Tibial nerve (tissue), 4 donors: ENCODE measurements at places on chromosomes 12 and 14.

- DNase-seq: no peak
These were observed 4.3 kb upstream of the KRT72 start for GRCh38 chr12:52605542-52605941.

DNA sequence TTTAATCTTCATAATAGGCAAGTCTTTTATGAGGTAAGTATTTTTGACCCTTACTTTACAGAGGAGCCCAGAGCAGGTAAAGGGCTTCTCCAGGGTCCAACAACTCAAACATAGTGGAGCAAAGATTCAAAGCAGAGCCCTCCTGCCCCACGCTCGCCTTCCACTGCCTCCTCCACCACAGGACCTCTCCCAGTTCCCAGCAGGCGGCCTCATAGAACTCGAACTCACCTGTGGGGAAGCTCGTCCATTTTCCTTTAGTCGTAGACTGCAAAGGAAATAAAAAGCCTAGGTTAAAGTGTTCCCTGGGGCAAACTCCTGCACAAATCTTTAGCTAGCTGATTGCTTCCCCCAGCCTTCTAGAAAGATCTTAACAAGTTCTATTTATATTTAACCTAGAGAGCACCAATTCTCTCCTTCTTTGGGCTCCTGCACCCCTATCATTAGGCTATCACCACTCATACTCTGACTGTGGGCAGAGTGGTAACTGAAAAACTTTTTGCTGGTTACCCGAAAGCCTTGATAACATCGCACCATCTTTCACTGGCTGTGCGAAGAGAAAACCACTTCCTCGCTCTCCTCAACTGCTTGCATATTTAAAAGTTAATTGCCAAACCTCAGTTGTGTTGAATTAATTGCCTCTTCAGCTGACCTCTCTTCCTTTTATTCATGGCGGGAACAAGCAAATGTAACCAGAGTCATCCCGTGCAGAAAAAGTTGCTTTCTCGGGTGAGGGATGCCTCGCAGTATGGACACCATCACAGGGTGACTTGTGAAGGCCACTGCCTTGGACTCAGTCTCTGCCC is 299.6 kb downstream of the DPF3 start:
- no peak for DNase-seq

DNA sequence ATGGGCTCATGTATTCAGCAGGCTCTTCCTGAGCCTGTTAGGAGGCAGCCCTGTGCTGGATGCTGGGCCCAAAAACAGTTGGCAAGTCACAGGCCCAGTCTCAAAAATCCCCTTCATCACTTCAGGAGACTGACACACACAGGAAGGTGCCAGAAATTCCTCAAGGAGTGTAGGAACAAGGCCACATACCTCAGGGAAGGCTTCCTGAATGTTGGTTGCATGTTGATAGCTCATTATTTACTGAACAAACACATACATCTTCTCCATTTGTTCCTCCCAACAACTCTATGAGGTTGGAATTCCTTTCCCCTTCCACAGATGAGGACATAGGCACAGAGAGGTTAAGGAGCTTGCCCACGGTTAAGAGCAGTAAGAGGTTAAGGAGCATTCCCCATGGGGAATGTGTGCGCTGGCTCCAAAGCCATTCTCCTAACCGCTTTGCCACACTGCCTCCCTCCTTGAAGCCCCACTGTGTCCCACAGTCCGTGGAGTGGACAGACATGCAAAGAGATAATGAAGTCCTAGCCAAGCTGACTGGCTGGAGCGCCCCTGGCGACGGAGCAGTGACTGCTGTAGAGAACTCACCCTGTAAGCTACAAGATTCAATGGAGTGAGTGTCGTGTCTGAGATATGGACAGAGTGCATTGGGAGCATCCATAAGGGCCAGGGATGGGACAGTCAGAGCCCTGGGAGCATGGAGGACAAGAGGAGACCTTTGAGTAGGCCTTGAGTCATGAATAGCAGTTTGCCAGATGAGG is 3.3 kb downstream of the HHIPL1 start:
- DNase-seq: no peak

GRCh38 chr14:78403278-78403815 is 233.2 kb downstream of the NRXN3 start:
- no peak for DNase-seq

GRCh38 chr12:107469011-107469410 is 216.6 kb upstream of the PWP1 start:
- no peak for DNase-seq

GRCh38 chr12:8087666-8088065 is 5.6 kb downstream of the NECAP1 start:
- DNase-seq: no peak

DNA sequence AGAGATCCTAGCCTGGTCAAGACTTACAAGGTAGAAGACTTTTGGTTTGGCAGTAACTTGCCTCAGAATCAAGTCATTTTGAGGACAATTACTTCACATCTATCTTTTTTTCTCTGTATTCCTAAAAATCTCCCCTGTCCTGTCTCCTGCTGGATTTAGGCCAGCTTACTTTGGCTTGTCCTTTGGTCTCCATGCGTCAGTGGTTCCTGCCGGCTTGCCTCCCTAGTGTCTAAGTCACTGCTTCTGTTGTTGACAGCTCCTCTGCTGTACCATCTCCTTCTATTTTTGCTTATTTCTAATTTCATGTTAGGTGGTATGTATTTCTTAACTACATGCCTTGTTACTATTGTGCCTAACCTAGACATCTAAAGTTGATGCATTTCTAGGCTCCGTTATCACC is 39.7 kb upstream of the FBLN5 start:
- no peak for DNase-seq

- no peak for DNase-seq
These were observed 17.7 kb downstream of the MDM2 start for GRCh38 chr12:68825569-68826217.

DNA sequence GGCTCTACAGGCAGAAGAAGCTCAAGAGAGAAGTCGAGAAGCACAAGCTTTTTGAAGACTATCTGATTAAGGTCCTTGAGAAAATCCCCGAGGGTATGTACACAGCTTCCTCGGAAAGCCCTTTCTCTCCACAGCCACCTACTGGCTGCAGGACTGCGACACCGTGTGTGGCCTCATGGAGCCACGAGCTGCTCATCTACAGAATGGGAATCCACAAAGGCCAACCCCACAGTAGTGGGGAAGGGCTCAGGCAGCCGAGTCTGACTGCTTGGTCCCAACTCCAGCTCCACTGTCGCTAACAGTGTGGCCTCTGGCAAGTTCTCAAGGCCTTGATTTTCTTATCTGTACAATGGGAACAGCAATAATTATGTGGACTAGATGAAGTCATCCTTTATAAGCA is 2.5 kb downstream of the CCDC197 start:
- DNase-seq: no peak

GRCh38 chr12:72071030-72071429 is 132.4 kb downstream of the TPH2 start:
- no peak for DNase-seq

- DNase-seq: no peak
These were observed 83.0 kb upstream of the CCDC196 start for GRCh38 chr14:66403183-66403582.

- DNase-seq: no peak
These were observed 58.8 kb upstream of the LTA4H start for GRCh38 chr12:96094201-96094600.

GRCh38 chr14:64293976-64294671 is at the start of gene ESR2:
Gene ESR2, minus strand, starts transcription at chr14:64294371. Its CDS starts 11,386 bp downstream, at chr14:64282985.
- no peak for DNase-seq

GRCh38 chr12:9134981-9135628 is 19.4 kb upstream of the A2M start:
- no peak for DNase-seq

GRCh38 chr14:98853063-98853729 is 418.8 kb downstream of the BCL11B start:
- DNase-seq: no peak

- DNase-seq: no peak
These were observed 78.0 kb downstream of the AKAP6 start for GRCh38 chr14:32407130-32407529.

- no peak for DNase-seq
These were observed 602 bp downstream of the CHFR start for GRCh38 chr12:132886529-132887477.

- no peak for DNase-seq
These were observed 28.4 kb upstream of the NOVA1 start for GRCh38 chr14:26626256-26626655.

DNA sequence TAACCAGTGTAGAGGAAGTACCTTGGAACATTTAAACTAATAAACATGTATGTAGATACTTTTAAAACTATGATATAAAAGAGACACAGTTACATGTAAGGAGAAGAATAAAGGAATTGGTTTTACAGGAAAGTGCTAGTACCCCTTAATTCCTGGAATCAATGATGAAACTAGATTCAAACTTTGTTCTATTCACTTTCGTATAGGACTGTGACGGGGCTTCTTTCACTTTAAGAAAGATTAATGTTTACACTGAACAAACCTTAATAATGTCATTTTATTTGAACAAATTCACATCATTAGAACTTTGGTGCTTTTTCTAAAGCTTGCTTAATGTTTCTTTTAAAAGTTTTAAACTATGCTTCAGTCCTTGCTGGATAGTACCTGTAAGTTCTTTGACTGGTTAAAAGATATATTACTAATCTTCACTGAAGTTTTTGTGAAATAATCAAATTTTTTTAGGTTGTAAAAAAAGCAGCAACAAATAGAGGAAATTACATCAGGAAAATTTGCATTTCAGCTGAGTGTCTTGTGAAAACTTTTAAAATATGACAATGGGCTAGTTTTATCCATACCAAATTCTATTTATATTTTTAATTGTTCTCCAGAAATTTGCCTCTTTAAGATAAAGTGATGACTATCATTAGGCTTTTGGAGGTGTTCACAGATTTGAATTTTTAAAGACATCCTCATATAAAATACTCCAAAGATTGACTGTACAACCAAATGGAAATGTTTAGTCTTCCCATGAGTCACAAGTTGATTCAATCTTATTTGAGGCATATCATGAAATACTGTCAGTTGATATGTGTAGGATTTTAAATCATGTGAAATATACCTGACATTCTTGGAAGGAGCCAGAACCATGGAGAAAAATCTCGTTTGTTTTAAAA is 36.2 kb downstream of the PAPOLA start:
- no peak for DNase-seq

- no peak for DNase-seq
These were observed 1224.1 kb upstream of the SEL1L start for GRCh38 chr14:82757776-82758175.

DNA sequence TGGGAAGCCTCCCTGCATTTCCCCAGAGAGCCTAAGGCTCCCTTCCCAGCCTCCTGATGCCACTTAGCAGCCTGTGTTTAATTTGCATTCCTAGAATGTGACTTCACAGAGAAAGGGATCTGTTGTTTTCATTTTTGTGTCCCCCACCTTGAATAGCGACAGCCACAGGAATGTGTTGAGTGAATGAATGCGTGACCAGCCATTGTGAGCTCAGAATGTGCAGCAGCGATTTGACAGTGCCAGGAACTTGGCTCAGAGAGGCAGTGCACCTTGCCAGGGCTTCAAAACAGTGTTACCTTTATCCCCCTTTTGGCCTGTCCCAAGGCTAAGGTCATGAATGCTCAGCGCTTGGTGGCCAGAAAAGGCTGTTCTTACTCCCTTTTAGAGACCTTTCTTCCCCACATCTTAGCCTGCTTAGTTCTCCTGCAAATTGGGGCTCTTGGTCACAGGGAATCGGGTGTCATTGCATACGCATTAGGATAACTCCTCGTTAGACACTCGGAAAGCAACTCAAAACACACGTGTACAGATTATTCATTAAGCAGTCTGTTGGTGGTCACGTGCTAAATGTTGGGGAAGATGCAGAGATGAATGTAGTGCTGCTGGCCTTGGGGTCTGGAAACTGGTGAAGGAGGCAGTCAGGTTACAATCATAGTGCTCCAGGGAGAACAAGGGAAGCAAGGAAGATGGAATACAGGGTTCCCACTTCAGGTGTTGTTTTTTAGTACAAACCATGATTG is 9.8 kb downstream of the NTF3 start:
- no peak for DNase-seq

GRCh38 chr12:59055204-59055860 is 135.0 kb upstream of the LRIG3 start:
- no peak for DNase-seq

- DNase-seq: no peak
These were observed 26.3 kb upstream of the PTGDR start for GRCh38 chr14:52241087-52241793.

DNA sequence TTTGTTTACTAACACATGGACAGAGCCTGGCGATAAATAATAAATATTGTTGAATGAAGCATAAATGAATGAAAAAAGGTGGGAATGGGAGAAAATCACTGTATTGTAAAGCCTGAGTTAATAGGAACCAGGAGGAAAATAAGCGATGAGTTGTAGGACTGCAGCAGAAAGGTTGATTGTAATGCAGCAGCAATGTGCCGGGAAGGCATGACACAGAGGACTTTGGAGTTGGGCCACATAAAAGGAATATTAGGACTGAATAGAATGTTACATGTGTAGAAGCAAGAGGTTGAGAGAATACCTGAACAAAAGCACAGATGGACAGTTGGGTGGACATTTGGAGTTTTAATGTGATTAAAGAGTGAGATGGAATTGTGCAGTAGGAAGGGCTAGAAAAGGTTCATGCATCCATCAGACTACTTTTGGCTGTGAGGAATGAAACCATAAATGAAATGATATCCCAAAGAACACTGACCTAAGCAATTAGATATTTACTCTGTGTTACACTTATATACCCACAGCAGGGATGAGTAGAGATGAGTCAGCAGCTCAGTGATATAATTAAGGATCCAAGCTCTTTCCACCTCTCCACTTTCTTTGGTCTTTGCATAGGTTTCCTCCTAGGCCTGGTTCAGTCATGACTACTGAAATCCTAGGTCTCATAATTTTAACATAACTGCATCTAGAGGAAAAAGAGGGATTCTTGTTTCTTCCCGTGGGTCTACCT is 55.4 kb downstream of the CCER1 start:
- no peak for DNase-seq

- DNase-seq: no peak
These were observed 6.6 kb downstream of the TPCN1 start for GRCh38 chr12:113227686-113228391.

DNA sequence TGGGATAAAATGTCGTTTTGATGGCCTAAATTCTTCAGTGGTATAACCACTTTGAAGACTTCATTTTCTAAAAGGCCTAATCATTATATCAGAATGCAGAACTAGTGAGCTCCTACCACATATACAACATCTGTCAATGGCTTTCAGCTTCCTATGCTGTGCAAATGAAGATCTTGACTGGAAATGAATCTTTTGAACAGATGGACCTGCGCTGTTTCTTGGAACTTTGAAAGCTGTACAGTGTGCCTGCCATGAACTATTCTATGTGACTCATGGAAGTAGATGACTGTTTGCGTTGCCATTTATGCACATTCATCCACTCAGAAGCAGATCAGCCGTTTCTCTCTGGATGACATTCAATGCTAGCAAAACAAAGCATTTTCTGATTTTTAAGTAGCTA is 542.2 kb upstream of the USP15 start:
- no peak for DNase-seq

DNA sequence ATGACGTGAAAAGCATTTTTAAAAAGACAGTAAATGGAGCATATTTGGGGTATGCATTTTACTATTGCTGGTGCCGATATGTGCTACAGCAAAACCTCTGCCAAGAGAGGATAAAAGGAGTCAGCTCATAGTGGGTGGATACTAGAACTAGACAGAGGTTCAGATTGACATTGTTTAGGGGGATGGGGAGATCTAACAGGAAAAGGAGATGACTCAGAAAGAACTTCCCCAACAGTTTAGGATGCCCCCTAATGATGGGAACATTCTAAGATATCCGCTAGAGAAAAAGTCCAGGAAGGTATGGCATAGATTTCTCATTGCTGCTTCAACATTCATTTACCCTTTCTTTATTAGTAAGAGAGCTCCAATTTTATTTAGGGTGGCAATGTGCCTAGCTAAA is 110.5 kb upstream of the CLEC14A start:
- DNase-seq: no peak

- DNase-seq: no peak
These were observed 358.8 kb downstream of the GLT1D1 start for GRCh38 chr12:129211862-129212630.

- peak; percentile 59 for DNase-seq
These were observed 612 bp upstream of the FOXN3 start for GRCh38 chr14:89417465-89418225.
